AG08396 (cell line): ENCODE measurements at places on chromosomes 1 and 21.

DNA sequence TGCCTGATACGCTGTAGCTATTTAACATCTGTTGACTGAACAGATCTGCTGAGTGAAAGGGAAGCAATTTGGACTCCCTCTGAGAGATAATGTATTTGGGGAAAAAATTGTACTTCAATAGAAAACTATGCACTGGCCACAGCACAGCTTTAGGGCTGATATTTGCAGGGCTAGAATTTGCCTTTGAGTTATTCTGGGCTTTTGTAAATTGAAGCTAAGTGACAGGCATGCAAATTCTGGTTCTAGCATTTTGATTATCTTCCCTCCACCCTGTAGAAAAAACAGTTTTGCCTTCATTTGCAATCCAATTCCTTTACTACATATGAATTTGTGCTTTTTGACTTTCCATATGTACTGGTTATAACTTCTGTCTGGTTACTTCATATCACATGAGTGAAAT, 7.9 kb downstream of the KYAT3 start:
- no peak for DNase-seq

GRCh38 chr1:10673109-10673711, 123.2 kb downstream of the CASZ1 start:
- no peak for DNase-seq

DNA sequence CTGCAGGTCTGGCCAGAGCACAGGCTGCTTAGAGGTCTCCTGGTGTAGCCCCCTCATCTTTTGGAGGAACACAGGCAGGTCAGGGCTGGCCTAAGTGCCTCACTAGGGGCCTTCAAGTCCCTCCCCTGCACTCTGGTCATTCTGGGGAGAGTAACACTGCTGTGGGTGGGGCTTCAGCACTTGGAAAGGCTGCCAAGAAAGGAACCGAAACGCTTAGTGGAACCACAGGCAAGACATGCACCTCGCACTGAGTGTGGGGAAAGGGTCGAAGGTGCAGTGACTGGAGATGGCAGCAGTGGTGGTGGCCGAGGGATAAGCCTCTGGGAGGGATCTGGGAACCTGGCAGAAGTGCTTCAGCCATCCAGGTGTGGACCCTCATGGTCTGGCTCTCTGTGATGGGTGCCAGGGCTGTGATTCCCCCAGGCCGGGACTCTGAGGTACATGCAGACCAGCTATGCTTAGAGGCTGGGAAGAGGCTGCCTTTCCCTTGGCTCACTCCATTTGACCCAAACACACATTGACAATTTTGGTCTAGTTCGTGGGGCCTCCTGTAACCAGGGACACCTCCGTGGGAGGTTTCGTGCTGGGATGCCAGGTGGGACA, 182.9 kb upstream of the CSF3R start:
- no peak for DNase-seq

- no peak for DNase-seq
Observed at GRCh38 chr1:233277637-233278606, 17.6 kb downstream of the PCNX2 start.

DNA sequence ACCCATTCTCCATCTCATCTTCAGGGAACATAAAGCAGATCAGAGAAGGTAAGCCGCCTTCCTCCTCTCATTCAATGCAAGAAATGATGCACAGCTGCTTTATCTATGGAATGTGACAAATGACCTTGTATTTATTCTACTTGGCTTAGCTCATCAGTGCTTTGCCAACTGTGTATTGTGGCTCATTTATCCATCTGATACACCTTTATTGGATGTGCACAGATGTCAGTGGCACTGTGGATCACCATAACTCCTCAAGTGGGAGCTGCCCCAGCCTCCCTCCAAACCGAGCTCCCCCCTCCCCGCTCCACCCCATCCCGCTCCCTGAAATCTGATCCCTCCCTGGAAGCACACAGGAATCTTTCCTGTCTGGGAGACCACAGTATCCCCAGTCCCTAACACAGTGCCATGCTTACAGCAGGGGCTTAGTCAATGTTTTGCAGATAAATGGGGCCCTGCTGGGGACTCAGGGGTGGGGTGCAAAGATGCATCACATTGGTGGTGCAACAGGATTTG, 156.0 kb upstream of the RAB4A start:
- no peak for DNase-seq

GRCh38 chr1:152224093-152224492, at the start of gene HRNR:
TSS of gene HRNR (minus strand) at chr1:152224193. CDS start at chr1:152223253, 940 bp downstream.
- DNase-seq: no peak

GRCh38 chr1:210764536-210764935, 369.4 kb downstream of the KCNH1 start:
- DNase-seq: no peak

DNA sequence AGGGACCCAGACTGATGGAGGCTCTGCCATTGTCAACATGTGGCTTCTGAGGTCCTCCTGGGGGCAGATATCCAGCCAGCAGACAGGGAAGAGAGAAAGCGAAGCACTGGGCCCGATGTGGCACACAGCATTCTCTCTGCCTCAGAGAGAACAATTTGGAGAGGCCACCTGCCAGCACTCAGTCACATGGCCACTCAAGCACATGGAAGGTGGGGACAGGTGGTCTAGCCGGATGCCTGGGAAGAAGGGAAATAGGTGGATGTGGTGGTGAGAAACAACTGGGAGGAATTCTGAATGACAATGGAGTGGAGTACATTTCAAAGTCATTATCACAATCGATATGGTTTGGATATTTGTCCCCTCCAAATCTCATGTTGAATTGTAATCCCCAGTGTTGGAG, 109.0 kb downstream of the UBE2U start:
- no peak for DNase-seq

- no peak for DNase-seq
Observed at GRCh38 chr1:11340233-11340632, 67.2 kb downstream of the UBIAD1 start.
